ENCODE measurements at places on chromosomes 7 and 10.

GRCh38 chr7:20542594-20542993 is 72.9 kb upstream of the ABCB5 start:
- DNase-seq, result no peak

DNA sequence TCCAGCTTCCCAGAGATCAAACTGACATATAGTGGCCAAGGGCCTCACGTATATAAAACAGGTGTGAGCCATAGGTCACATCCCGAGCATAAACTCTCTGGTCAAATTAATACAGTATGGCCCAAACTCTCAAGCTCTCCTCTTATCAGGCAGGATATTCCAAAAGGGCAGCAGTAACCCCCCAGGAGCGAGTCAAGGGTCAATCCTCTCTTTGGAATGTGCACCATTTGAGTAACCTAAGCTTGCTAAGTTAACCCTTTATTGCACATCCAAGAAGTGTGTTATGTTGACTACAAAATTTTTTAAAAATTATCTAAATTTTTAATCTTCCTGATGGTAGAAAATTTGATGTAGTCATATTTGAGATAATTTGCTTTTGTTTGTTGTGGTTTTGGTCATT is 4.5 kb upstream of the TRIM24 start:
- DNase-seq, result no peak

DNA sequence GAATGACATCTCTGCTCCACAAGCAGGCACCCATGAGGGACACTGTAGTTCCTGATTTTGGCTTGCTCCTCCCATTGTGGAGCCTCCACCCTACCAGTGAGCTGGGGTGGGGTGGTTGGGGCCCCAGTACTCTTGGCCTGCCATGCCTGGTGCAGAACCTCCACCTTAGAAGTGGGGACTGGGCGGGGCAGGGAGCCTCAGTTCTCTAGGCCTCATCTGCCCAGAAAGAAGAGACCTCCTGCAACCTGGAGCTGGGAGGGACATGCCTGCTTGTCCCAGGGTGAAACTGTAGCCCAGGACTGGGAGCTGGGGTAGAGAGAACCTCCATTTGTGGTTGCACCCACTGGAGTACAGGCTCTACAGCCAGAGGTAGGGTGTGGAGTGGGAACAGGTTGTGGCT is 14.4 kb downstream of the RAMP3 start:
- no peak for DNase-seq

GRCh38 chr10:65618126-65618525 is 1307.7 kb upstream of the LRRTM3 start:
- no peak for DNase-seq

Data from ELR (cell line).